Uterine smooth muscle cell (primary cell): ENCODE measurements at places on chromosomes 3 and 15. TPM values are rescaled to one million over a fixed set of nuclear protein-coding genes. Genes with fewer than 3 reads are reported as not detected.

Gene ZCWPW2
- total RNA-seq: 0.22 and 0.87 TPM in 2 replicates

Gene THSD4
- total RNA-seq: 63.7 and 146 TPM in 2 replicates

Gene FES
- total RNA-seq: 33.5 and 38.1 TPM in 2 replicates

Gene STRIT1
- total RNA-seq: not detected in 2 replicates

Gene TUSC7
- total RNA-seq: not detected in 2 replicates

Gene SERPINI2
- total RNA-seq: not detected in 2 replicates

Gene GABRR3
- not detected in 2 replicates for total RNA-seq

Gene ACKR2
- total RNA-seq: 0.22 and 0.37 TPM in 2 replicates

Gene HEXA
- total RNA-seq: 50.6 and 89.2 TPM in 2 replicates

Gene BLM
- total RNA-seq: 1.7 and 9.7 TPM in 2 replicates

Gene KCNAB1
- 0.25 TPM in 1 of 2 replicates, not detected in the other for total RNA-seq

Gene THRB
- total RNA-seq: 0.77 and 1.6 TPM in 2 replicates

Gene P3H2
- 14.1 and 15.7 TPM in 2 replicates for total RNA-seq

Gene CTNNB1
- total RNA-seq: 806 and 975 TPM in 2 replicates

Gene ARRDC4
- total RNA-seq: 5.9 and 8.4 TPM in 2 replicates

Gene CCDC54
- total RNA-seq: not detected in 2 replicates

Gene SKOR1
- 0.11 and 0.12 TPM in 2 replicates for total RNA-seq

Gene SAMD7
- total RNA-seq: not detected in 2 replicates

Gene SV2B
- under 0.01 and 0.12 TPM in 2 replicates for total RNA-seq

Gene LRRIQ4
- total RNA-seq: 0.11 TPM in 1 of 2 replicates, not detected in the other

Gene SQOR
- total RNA-seq: 73.7 and 86.0 TPM in 2 replicates

Gene SOX14
- not detected in 2 replicates for total RNA-seq

Gene RBP2
- not detected in 2 replicates for total RNA-seq

Gene CD200R1
- not detected in 2 replicates for total RNA-seq

Gene C3orf70
- total RNA-seq: 0.75 and 1.4 TPM in 2 replicates

Gene CHRD
- 7.4 and 9.3 TPM in 2 replicates for total RNA-seq

Gene AHSG
- not detected in 2 replicates for total RNA-seq

Gene LNP1
- total RNA-seq: 3.0 and 5.8 TPM in 2 replicates

Gene MYZAP
- 1.2 and 1.6 TPM in 2 replicates for total RNA-seq

Gene CSPG4
- 101 and 122 TPM in 2 replicates for total RNA-seq

Gene ST6GAL1
- 0.11 and 2.0 TPM in 2 replicates for total RNA-seq

Gene NRG4
- not detected in 2 replicates for total RNA-seq

Gene CCRL2
- total RNA-seq: 0.62 and 1.5 TPM in 2 replicates

Gene PPP1R14D
- total RNA-seq: not detected in 2 replicates

Gene NEK11
- 4.5 and 8.6 TPM in 2 replicates for total RNA-seq

Gene IGSF10
- total RNA-seq: 0.33 and 0.37 TPM in 2 replicates

Gene ADIPOQ
- not detected in 2 replicates for total RNA-seq

Gene MEIS2
- 72.7 and 80.9 TPM in 2 replicates for total RNA-seq

Gene GRK7
- total RNA-seq: under 0.01 TPM in 1 of 2 replicates, not detected in the other

Gene CKMT1A
- total RNA-seq: not detected in 2 replicates

Gene ADPRH
- total RNA-seq: 4.5 and 8.1 TPM in 2 replicates

Gene KLHL40
- total RNA-seq: not detected in 2 replicates

Gene NUSAP1
- total RNA-seq: 51.1 and 167 TPM in 2 replicates
